Breast epithelium (tissue), 4 donors: ENCODE measurements at places on chromosomes 16 and 17. TPM values are rescaled to one million over a fixed set of nuclear protein-coding genes. Genes with fewer than 3 reads are reported as not detected.

DNA sequence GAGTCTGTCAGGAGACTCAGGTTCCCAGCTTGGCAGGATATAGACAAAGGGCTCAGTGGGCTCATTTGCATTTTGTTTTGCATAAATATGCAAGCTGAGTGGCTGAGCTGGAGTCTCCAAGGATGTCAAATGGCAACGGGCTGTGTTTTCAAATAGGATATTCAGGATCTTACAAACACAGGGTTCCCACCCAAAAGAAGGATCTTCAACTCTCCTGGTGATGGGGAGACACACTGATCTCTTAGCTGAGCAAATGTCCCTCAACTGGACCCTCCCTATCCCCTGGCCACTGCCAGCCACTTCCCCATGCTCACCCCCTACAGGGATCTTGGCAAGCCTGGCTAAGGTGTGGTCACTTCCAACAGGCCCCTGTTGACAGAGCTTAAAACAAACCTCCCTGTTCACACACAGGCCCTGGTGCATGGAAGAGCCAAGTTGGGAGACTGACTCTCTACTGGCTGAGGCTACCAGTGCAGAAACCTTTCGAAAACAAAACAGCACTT is 61.6 kb downstream of the SOX9 start:
- H3K27me3 ChIP-seq = no peaks in the 10 kb centered on the region
- H3K4me1 ChIP-seq = no peaks in the 10 kb centered on the region
- H3K36me3 ChIP-seq = no peaks in the 10 kb centered on the region
- no peak overlapping the region for H3K27ac ChIP-seq
- no peak overlapping the region for H3K4me3 ChIP-seq

- no peaks in the 10 kb centered on the region for H3K36me3 ChIP-seq
- no peaks in the 10 kb centered on the region for H3K27me3 ChIP-seq
- H3K4me3 ChIP-seq = no peak overlapping the region
- no peaks in the 10 kb centered on the region for H3K4me1 ChIP-seq
- no peak for DNase-seq
These were observed 113.9 kb downstream of the AMFR start for GRCh38 chr16:56311208-56312027.

DNA sequence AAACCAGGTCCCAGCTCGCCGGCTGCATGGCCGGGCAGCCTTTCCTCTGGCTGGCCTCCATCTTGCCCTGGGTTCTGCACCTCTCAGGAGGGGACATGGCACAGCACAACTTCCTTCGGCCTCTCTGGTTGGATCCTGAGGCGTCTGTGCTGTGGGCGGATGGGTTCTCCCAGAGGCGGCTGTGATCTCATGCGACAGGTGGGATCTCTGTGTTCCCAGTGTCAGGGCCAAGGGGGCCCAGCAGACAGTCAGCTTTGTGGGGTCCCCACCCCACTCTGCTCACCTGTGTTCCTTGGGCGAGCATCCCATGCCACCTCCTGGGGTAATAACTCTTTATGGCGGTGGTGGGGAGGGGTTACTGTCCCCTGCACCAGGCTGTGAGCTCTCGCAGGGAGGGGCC is 35.8 kb downstream of the FA2H start:
- no peak overlapping the region for H3K27ac ChIP-seq
- no peaks in the 10 kb centered on the region for H3K27me3 ChIP-seq
- no peak for DNase-seq
- no peak overlapping the region for H3K4me3 ChIP-seq

The EXOC3L1 gene
- 2.2 TPM for total RNA-seq

GRCh38 chr16:1777375-1778199 is 4.7 kb upstream of the MRPS34 start:
- no peaks in the 10 kb centered on the region for H3K27me3 ChIP-seq
- peaks cover 21% of the 10 kb centered on the region for H3K4me1 ChIP-seq
- peaks cover 5% of the 10 kb centered on the region for H3K36me3 ChIP-seq
- H3K27ac ChIP-seq = no peak overlapping the region

DNA sequence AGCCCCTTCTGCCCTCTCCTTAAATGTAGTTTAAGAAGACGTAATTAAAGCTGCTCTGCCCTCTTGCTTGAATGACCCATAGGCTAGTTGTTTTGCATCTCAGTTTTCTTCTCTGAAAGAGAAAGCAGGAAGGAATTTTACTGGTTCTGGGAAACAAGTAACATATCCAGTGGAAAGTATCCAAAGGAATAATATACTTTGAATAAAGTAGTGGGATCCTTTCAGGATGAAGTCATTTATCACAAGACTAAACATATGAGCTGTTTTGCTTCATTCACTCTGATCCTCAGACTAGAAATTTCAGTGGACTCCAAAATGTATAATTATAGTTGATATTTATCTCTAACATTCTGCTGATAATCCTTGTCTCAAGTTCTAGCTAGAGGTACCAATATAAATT is 1297.6 kb upstream of the GOT2 start:
- no peak for DNase-seq
- no peaks in the 10 kb centered on the region for H3K27me3 ChIP-seq
- no peak overlapping the region for H3K4me3 ChIP-seq
- H3K36me3 ChIP-seq = no peaks in the 10 kb centered on the region
- no peak overlapping the region for H3K27ac ChIP-seq
- H3K4me1 ChIP-seq = no peaks in the 10 kb centered on the region

DNA sequence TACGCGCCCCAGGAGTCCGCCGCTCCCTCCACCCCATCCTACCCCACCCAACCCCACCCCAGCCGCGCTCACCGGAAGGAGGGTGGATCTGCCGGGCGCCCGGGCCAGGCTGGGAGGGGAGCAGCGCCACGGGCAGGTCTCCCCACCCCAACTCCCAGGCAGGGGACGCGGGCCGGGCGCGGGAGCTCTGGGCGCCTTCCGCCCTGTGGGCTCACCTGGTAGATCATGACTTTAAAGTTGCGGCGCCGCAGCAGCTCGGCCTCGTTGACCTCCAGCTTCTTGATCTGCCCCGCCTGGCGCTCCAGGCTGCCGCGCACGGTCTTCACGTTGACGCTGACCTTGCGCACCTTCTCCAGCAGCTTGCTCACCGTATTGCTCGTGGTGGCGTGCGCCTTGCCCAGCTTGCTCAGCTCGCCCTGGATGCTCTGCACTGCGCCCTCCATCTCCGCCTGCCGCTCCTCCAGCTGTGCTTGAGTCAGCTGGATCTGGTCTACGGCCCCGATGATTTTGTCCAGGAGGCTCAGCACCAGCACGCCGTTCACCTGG is 571 bp downstream of the CAVIN1 start:
- H3K4me1 ChIP-seq = peaks cover 11% of the 10 kb centered on the region
- H3K4me3 ChIP-seq = peak overlapping the region; percentile 92
- DNase-seq = no peak
- no peaks in the 10 kb centered on the region for H3K27me3 ChIP-seq
- no peaks in the 10 kb centered on the region for H3K36me3 ChIP-seq
- H3K27ac ChIP-seq = peak overlapping the region; percentile 93

DNA sequence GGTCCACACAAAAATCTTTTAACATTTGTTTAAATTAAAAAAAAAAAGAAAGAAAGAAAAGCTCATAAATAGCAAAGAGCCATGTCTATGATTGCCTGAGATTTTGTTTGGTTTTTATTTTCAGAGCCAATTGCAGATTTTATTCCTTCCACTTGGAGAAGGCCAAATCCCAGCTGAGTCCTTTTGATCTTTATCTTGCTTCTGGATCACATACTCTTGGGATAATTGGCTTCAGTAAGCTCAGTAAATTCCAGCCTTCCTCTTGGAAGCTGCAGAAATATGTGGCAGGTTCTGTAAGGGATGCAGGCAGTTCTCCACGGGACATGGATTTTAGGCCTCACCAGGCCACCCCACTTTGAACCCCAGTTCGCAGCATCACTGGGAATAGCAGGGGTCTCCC is 63.3 kb upstream of the TMC5 start:
- H3K4me1 ChIP-seq = no peaks in the 10 kb centered on the region
- H3K27ac ChIP-seq = no peak overlapping the region
- no peaks in the 10 kb centered on the region for H3K27me3 ChIP-seq
- H3K4me3 ChIP-seq = no peak overlapping the region
- no peaks in the 10 kb centered on the region for H3K36me3 ChIP-seq
- no peak for DNase-seq

The PTGES3L gene
- not detected for total RNA-seq

- no peak for DNase-seq
- peaks cover 6% of the 10 kb centered on the region for H3K36me3 ChIP-seq
- H3K27me3 ChIP-seq = no peaks in the 10 kb centered on the region
- H3K27ac ChIP-seq = no peak overlapping the region
- H3K4me1 ChIP-seq = no peaks in the 10 kb centered on the region
These were observed 9.3 kb downstream of the ZACN start for GRCh38 chr17:76088041-76088867.

DNA sequence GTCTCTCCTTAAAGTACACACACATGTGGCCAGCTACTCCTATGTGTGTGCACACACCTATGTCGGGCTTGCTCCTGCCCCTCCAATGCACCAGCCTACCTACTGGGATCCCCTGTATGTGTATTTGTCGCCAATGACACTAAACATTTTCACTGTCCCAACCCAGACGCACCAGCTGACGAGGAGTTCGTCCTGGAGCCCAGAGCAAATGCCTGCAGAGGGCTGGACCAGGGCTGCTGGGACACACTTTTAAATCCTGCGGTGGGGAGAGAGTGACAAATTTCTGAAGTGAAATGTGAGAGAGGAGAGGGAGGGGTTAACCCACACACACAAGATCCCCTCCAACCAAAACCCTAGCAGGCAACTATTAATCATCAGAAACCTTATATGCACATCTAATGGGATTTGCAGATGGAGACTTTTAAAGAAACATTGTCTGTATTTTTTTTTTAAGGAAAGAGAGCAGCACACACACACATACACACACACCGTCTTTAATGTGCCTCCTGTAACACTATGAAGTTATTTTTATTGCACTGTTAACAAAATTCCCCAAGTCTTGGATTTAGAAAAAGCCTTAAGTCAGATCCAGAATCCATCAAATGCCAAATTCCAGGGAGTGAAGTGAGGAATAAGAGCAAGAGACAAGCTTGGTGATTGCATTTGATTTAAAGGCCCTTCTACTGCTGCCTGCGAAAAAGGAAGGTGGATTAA is at the start of gene MEOX1:
Gene MEOX1, minus strand, starts transcription at position 224 of the 714 bp plus-strand sequence. CDS start 388 bp downstream, outside the sequence.
- no peaks in the 10 kb centered on the region for H3K4me1 ChIP-seq
- H3K4me3 ChIP-seq = peak within 1 kb of the TSS; percentile 25
- peak within 1 kb of the TSS; percentile 3 for H3K27ac ChIP-seq
- no peaks in the 10 kb centered on the region for H3K27me3 ChIP-seq

DNA sequence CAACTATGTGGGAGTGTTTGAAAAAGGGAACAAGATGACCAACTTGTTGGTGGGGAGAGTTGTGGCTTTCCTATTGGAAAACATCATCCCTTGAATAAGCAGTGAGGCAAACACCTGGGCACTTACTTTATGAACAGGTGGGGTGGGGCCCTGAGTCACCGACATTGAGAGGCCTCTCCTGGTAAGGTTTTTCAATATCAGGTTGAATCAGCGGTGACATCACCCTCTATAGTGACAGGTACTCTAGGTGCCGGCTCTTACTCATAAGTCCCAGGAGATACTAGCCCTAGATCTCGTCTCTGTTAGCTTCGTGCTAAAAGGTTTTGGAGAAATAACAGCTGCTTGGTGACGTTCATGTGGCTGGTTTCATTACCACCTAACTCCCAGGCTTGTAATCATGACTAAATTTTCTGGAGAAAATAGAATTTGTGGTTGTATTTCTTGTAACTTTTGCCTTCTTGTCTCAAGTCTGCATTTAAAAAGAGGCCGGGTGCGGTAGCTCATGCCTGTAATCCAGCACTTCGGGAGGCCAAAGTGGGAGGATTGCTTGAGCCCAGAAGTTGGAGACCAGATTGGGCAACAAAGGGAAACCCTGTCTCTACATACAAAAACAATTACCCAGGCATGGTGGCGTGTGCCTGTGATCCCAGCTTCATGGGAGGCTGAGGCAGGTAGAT is 19.3 kb downstream of the CDH1 start:
- H3K4me1 ChIP-seq = no peaks in the 10 kb centered on the region
- no peaks in the 10 kb centered on the region for H3K27me3 ChIP-seq
- peak overlapping the region; percentile 91 for H3K27ac ChIP-seq

- H3K36me3 ChIP-seq = no peaks in the 10 kb centered on the region
- no peak overlapping the region for H3K4me3 ChIP-seq
- no peak for DNase-seq
- no peaks in the 10 kb centered on the region for H3K27me3 ChIP-seq
These were observed 31.9 kb downstream of the COG1 start for GRCh38 chr17:73224663-73225305.

GRCh38 chr17:51435171-51435552 is 174.8 kb downstream of the UTP18 start:
- H3K36me3 ChIP-seq = no peaks in the 10 kb centered on the region
- H3K4me3 ChIP-seq = no peak overlapping the region
- H3K27me3 ChIP-seq = no peaks in the 10 kb centered on the region
- no peak overlapping the region for H3K27ac ChIP-seq

DNA sequence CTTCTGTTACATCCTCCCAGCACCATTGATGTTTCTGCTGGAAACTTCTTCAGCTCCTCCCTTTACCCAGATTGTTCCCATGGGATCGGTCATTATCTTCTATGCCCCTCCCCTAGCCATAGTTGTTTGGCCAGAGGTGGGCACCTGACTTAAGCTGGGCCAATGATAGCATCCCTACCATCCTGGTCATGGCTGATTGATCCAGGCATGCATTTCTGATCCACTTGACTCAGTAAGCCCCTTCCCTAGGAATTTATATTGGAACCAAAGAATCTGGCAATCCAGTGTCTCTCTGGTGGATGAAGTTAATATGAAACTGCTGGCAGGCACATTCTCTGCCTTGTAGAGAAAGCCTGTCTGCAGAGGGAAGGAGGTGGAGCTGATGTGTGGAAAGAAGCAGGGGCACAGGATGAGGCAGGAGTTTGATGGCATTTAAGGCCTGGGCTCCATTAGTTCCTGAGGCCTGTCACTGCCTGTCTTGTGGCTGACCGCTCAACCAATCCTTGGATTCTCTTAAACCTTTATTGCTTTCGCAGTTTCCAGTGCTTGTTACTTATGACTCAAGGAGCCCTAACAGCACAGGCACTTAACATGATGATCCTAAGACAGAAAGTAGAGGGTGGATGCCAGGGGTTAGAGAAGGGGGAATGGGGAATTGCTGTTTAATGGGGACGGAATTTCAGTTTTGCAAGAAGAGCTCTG is 152.4 kb downstream of the ABCC12 start:
- no peak for DNase-seq
- H3K4me1 ChIP-seq = no peaks in the 10 kb centered on the region
- H3K27me3 ChIP-seq = no peaks in the 10 kb centered on the region
- no peak overlapping the region for H3K27ac ChIP-seq
- H3K4me3 ChIP-seq = no peak overlapping the region
- H3K36me3 ChIP-seq = no peaks in the 10 kb centered on the region

The CA10 gene
- total RNA-seq = not detected

The TEX19 gene
- not detected for total RNA-seq
